ENCODE measurements at places on chromosomes 11 and 22.

GRCh38 chr11:3831378-3832239 is 9.2 kb downstream of the RHOG start:
- no peak for DNase-seq

DNA sequence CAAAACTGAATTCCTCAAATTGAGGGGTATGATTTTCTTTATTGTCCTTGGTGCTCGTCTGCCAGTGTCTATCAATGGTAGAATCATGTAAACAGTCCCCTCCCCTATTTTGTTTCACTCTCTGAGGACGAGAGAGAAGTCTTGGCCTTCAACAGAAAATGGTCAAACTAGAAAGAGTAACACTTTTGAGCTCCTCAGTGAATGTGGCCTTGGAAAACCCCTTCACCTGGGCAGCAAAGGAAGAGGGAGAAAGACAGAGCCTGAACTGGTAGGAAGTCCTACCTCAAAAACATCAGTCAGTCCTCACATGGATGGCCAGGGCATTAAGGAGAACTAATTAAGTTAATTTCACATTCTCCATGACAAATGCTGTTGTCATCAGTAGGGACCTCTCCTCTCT is 86.1 kb upstream of the TOP3B start:
- no peak for DNase-seq

DNA sequence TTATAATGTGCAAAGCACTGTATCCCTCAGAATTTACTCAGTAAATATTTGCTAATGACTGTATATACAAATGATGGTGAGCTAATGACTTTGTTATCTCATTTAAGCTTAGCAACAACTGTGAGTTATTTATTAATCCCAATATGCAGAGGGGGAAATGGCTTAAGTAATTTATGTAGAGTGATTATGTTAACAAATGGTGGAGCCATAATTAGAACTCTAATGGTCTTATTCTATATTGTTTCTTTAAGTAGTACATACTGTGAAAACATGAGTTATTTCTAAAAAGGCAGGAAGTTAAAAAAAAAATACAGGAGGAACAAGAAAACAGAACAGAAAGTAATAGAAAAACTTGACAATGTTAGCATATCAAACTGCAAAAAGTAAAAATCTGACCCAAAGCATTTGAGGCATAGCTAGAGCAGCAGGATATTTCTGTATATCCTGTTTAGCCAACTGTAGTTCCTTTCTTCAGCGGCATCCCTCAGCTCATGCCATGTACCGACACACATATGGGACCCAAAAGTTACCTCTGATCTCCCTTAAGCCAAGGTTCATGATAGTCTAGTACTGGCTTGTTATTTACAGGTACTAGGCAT is 94.2 kb downstream of the FCHSD2 start:
- no peak for DNase-seq

- DNase-seq, result no peak
Observed at GRCh38 chr11:76615950-76616349, 54.6 kb downstream of the LRRC32 start.

GRCh38 chr11:1453611-1454034 is 33.0 kb downstream of the MOB2 start:
- no peak for DNase-seq

GRCh38 chr11:47395223-47396048 is 13.0 kb upstream of the SLC39A13 start:
- no peak for DNase-seq

All from NCI-H2171 (cell line).